Thoracic aorta (tissue), 2 donors: ENCODE measurements at places on chromosomes 1 and 21.

DNA sequence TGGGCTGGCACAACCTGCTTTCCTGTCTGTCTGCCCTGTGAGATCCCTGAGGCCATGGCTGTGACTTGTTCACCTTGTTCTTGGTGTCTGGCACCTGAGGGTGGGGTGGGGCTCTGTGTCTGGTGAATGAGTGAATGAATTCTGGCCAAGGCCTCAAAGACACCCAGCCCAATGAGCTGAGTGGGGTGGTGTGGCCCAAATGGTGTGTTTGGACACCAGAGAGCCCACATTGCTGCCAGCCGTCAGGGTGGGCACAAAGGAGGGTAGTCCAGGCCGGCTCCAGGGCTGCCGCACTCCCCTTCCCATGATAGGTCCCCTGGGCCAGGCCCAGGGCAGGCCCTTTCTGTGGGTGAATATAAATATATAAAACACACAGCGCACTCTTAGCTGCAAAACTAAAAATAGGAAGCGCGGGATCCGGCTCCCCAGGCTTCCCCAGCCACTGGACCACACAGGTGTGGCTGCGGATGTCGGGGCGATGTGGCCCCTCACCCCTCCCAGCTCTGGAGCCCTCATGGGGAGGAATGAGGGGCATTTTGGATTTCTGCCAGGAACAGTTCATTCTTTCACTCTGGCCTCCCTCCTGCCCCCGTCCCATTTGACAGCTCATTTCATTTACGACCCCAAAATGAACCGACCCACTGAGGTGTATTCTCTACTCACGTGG, 33.3 kb downstream of the RUNX3 start:
- DNase-seq, result no peak

DNA sequence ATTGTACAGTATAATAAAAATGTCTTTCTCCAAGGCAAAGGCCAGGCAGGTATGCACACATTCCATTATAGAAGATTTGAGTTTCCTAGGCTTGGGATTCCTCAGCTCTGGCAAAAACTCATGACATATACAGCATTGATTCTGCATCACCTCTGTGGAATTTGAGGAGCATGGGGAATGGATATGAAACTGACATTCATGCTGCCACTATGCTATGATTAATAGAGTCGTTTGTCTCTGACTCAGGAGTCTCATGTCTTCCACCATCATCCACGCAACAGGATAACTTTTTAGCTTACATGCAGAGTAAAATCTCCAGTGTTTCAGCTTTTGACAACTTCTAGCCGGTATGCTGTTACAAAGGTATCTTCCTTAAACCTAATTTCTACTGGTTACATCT, 49.8 kb upstream of the ADORA3 start:
- DNase-seq, result no peak

DNA sequence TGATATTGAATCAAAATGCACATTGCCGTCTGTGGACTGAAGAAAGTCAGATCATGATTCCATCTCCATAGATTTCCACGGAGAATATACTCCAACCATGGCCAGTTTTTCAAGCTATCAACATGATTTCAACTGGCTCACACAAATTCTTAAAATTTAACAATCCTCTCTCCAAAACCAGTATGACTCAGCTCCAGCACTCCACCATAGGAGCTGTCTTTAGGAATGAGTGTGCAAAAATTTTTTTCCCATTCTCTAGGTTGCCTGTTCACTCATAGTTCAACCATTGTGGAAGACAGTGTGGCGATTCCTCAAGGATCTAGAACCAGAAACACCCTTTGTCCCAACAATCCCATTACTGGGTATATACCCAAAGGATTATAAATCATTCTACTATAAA, 40.8 kb downstream of the RGL1 start:
- DNase-seq, result no peak

- DNase-seq, result no peak
Observed at GRCh38 chr1:159548126-159548525, 12.3 kb upstream of the OR10J5 start.

- DNase-seq, result peak; percentile 77
Observed at GRCh38 chr1:70205434-70206118, at the start of gene LRRC40. LRRC40 (minus strand) TSS chr1:70205579; CDS start chr1:70205540, 39 bp downstream.

DNA sequence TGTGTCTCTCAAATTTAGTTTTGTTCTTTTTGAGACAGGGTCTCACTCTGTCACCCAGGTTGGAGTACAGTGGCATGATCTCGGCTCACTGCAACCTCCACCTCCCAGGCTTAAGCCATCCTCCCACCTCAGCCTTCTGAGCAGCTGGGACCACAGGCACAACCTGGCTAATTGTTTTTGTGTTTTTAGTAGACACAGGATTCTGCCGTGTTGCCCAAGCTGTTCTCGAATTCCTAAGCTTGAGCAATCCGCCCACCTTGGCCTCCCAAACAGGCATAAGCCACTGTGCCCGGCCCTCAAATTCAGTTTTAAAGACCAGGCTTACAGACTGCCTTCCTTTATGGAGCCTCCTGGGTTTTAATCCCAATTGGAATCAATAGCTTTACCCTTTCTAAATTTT, 83.7 kb upstream of the SELENON start:
- no peak for DNase-seq

- no peak for DNase-seq
Observed at GRCh38 chr1:19007491-19008441, 51.3 kb upstream of the IFFO2 start.

DNA sequence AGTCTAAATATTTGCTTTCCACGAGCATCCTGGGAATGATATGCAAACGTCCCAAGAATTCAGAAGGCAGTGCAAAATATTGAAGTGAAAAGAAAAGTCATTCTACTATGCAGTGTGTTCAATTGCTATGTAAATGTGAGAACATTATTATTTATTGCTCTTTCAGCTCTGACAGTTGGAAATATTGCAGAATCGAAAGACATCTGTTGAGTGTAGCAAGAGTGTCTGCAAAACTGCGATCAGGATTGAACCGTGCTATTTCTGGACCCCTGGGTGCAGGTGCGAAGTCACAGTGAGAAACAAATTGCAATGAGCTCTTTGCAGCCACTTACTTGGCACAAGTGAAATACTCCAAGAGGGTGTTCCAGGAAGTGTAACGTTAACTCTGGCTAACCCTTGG, 566.4 kb downstream of the AJAP1 start:
- no peak for DNase-seq

DNA sequence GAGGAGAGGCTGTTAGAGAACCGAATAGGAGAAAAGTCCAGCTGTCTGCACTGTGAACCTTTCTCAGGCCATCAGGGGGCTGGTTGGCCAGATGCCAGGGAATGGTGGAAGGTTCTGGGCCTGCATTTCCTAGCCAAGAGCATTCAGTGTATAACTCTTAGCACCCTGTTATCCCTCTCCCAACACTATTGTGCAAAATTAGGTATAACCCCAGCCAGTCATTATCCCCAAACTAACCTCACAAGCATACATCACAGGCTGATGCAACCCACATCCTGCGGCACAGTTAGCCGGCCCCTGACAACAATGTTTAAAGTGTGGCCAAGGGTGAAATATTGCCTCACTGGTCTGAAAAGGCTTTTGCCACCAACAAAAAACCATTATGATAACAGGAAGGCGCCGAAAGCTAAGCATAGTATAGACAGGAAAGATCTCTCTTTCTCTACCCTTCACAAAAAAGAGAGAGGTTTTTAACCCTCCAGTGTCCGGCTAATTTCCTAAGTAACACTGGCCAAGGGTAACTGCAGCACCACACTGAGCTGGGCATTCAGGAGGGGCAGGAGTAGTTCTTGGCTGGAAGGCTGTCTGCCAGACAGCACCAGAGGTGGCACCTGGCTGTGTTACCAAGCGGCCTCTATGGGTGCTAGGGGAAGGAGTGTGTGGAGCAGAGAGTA, 77.3 kb upstream of the BCAR3 start:
- DNase-seq, result no peak

DNA sequence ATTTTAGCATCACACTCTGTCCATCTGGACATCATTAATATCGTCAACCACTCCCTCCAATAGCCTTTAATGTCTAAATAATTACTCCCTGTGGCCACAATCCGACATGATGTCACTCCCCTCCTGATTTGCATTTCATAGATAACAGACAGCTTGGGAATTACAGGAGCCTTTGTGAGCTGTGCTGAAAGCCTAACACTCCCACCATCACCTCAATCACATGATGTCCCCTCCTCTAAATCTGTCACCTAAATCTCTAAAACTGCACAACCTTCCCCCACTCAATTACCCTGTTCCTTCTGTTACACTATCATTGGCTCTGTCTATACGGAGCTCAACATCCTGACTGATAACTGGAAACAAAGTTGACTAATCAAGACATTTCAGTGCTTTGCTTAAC, 14.3 kb downstream of the NHLH2 start:
- no peak for DNase-seq

DNA sequence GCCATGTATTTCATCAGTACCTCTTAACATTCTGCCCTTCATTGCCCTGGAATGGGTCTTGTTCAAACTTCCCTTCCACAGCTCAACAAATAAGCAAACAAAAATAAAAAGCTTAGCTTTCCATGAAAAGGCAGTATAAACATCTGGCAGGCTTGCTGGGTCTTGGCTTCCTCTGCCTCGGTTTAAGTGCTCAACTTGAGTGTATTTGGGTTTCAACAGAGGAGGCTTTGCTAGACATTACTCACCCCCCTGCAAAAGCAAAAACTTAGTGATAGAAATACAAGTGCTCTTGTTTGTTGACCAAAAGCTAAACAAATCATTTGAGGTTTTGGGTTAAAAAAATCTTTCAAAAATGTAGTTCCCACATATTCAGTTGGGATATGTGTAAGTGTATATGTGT, 518.5 kb downstream of the PLPP3 start:
- DNase-seq, result no peak

GRCh38 chr1:203630697-203631096, 4.1 kb downstream of the ATP2B4 start:
- no peak for DNase-seq

DNA sequence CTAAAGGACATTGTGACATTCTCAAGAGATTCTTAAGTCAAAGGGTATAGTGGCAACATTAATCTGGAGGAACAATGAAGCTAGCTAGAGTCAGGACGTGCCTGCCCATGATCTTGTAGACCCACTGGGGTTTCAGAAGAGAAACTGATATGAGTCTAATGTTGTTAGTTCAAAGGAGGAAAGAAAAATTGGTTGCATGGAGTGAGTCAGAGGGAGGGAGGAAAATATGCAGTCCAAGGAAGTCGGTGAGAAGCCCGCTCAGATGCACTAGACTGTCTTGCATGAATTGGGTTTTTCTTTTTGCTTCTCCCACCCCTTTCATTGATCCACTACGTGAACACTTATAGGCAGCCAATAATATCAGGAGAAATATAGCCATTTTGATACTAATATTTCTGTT, 53.8 kb upstream of the SYT14 start:
- DNase-seq, result no peak

- no peak for DNase-seq
Observed at GRCh38 chr1:18400347-18401102, 80.2 kb upstream of the KLHDC7A start.

DNA sequence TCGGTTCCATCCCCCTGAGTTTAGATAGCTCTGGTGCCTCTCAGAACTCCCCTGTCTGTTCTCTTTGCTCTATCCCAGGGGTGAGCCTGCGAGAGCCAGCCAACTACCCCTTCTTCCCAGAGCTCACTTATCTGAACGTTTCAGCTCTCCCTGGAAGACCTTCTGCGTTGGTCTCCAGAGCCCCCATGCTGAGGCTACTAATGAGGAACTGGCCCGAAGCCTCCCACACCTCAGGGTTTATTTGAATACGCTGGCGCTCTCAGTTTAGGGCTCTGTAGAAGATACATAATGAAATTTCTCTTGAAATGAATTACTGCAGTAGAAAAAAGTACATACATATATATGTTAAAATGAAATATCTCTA, 43.5 kb downstream of the TCEANC2 start:
- no peak for DNase-seq

DNA sequence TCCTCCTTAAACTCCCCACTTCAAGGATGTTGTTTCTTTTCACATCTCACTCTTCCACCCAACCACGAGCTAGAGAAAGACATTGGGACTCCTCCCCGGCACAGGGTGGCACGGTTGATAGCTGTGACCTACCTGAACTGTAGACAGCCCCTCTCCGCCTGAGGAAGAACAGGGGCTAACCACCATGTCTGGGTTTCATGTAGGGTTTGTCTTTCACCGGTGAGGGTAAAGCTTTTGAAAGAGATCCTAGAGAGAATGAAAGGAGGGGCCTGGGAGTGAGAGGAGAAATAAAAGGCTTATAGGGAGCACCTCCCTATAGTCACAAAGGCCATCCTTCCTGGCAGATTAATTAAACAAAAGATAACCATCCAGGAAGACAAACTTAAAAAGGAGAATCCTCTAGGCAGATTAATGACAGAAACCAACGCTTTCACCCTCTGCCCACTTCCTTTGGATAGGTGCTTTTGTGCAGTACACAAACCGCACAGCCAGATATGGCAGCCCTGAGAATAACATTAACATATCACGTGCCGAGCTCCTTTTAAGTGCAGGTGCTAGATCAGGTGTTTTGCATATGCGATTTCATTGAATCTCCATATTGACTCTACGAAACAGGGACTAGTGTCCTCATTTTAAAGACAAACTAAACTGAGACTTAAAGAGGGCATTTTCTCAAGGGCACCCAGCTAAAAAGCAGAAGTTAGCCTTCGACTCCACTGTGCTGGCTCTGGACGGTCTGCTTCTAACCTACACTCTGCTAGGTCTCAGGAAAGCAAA, 178.1 kb upstream of the RUNX1 start:
- DNase-seq, result no peak

GRCh38 chr21:32705901-32706300, 21.9 kb downstream of the SYNJ1 start:
- no peak for DNase-seq

GRCh38 chr1:42923367-42924081, 35.1 kb downstream of the SLC2A1 start:
- DNase-seq, result no peak

GRCh38 chr1:151199873-151200581, 1.7 kb downstream of the PIP5K1A start:
- no peak for DNase-seq

- DNase-seq, result no peak
Observed at GRCh38 chr21:38756746-38757145, 49.0 kb upstream of the ETS2 start.

GRCh38 chr1:98898940-98899339, 105.7 kb downstream of the PLPPR5 start:
- DNase-seq, result no peak

DNA sequence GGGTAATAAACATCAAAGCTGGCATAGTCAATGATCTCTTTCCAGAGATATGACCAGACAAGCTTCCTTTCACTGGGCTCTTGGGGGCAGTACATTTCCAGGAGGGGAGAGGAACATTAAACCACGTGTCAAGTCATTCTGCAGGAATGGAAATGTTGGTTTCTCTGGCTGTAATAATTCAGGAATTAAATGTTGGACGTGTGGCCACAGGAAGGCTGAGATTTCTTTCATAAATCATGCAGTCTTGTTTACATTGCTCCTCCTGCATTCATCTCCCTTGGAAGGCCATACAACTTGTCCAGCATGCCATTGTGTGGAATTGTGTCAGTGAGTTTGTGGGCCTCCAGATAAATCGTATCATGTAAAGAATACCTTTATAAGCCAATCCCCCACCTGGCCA, 259.2 kb downstream of the ADGRL2 start:
- no peak for DNase-seq

DNA sequence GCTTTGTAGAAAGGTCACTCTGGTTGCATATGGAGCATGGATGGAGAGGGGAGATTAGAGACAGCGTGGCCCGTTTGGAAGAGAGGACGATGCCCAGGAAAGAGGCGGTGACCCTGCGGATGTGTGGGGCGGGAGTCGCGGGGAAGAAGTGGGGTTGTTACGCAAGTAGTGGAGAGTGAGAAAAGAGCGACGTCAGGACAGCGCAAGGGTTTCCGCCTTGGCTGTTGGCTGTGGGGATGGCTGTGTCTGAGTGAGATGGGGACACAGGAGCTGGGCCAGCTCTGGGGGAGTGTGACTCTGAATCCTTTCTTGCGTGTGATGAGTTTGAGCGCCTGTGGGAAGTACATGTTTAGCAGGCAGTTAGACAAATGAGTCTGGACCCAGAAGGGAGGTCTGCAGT, 3.8 kb downstream of the B4GALT2 start:
- no peak for DNase-seq
